Iris pigment epithelial cell (primary cell): ENCODE measurements at places on chromosomes 13 and 19.
A peak's percentile ranks its signal among the peaks of the same experiment; 100 is the strongest.

GRCh38 chr13:29845440-29846056, 4.9 kb downstream of the UBL3 start:
- peak; percentile 22 for DNase-seq

DNA sequence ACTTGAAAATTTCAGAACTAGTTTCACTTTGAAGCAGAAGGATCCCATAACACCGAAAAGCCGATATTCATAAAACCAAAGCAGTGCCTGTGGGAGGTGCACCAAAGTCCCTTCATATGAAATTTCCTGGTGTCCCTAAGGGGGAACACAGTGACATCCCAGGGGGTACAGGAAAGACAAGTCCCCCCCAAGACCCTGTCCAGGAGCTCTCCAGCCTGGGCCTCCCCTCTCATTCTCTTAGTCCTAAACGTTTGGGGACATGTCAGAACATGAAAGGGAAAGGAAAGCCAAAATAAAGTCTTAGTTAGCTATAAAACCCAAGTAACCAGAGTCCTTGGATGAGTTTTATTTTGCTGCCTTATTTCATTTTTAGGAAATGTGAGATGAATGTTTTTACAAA, 56.6 kb downstream of the MRPL57 start:
- DNase-seq: no peak

- DNase-seq: no peak
Observed at GRCh38 chr13:43864921-43865320, 14.6 kb downstream of the CCDC122 start.

GRCh38 chr13:110539894-110540293, 21.6 kb downstream of the RAB20 start:
- DNase-seq: no peak

- DNase-seq: no peak
Observed at GRCh38 chr19:30136611-30137195, 194.7 kb downstream of the URI1 start.

- DNase-seq: peak; percentile 89
Observed at GRCh38 chr13:110233181-110233950, 73.6 kb downstream of the COL4A1 start.
